ELR (cell line): ENCODE measurements at places on chromosomes 12 and 14.

DNA sequence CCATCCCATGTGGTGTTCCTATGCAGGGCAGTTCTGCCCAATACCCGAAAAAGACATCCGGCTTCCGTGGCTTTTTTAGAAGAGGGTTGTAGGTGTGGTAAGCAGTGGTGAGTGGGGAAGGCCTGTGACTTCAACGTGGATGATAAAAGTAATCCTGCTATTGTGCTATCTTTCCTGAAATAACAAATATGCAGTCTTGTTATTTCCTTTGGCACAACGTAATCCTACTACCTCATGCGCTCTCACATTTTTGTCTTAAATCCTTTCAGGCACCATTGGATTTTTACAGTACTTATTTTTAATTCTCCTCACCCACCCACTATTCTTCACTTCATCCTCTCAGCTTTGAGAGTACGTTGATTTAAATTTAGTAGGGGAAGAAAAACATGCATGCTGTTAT, 96.8 kb downstream of the IPO8 start:
- no peak for DNase-seq

DNA sequence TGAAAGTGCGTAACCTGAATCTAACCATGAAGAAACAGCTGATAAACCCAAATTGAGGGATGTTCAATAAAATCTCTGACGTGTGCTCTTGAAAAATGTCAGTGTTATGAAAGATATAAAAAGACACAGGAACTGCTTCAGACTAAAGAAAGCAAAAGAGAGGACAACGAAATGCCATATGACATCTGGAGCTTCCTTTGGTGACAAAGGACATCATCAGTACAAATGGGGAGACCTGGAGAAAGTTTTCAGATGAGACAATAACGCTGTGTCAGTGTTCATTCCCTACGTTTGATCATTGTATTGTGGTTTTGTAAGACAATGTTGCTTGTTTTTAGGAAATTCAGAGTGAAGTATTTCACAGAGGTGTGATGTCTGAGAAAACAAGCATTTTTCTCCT, 125.9 kb upstream of the MAP1LC3B2 start:
- DNase-seq: no peak

GRCh38 chr12:5511644-5512600, 80.0 kb downstream of the NTF3 start:
- DNase-seq: peak; percentile 49

- DNase-seq: no peak
Observed at GRCh38 chr12:116545144-116545543, 14.0 kb upstream of the MAP1LC3B2 start.

DNA sequence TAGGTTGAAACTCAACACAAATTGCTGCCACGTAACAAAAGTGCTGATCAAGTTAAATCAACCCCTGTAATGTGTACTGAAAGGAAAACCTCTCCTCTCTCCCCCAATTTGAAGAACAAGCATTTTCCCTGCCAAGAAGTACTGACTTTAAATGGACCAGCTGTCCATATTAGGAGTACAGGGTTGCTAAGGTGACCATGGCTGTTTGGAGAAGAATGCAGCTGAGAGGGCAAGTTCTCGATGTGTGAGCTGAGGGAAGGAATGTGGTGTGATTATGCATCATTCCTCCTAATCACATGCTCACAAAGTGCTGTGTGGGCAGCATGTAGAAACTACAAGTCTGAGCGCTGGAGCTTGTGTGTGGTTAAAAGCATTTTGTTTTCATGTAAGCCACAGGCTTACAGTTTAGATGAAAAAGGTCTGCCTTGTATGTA, 50.9 kb upstream of the CCT2 start:
- peak; percentile 97 for DNase-seq
